ENCODE measurements at places on chromosomes 1 and 21.

- no peak for DNase-seq
Observed at GRCh38 chr1:66251546-66251945, 282.4 kb upstream of the SGIP1 start.

DNA sequence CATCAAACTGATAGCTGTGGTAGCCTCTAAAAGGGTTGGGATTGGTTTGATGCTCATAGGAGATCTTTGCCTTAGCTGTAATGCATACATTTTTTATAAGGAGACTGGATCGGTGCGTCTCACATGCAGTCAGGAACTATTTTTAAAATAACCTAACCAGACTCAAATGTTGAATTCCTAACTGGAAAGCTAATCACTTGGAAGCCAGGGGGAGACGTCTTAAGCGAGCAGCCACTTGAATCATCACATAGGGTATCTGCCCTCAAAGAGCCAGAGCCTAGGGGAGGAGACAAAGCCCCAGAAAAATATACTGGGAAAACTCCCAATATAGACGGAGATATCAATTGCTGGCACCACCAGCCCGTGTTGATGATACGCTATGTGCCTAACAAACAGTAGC, 61.7 kb upstream of the PUM1 start:
- no peak for DNase-seq

GRCh38 chr1:226181996-226182714, 4.4 kb downstream of the ACBD3 start:
- no peak for DNase-seq

DNA sequence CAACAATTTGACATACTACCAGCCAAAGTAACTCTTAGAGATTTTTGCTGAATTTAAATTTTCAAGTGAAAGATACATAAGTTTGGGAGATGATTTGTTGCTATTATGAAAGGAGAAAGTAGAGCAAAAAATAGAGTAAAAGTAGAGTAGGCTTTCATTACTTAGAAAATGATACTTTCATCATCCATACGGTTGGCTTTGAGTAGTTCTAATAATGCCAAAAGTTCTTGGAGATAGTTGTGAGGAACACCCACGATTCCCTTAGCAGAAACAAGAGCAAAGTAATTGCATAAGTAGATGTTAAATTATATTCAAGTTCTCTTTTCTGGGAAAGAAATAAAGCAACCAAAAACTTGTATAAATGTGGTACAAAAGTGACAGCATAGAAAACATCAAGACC, 95.0 kb upstream of the VAV3 start:
- DNase-seq: no peak

DNA sequence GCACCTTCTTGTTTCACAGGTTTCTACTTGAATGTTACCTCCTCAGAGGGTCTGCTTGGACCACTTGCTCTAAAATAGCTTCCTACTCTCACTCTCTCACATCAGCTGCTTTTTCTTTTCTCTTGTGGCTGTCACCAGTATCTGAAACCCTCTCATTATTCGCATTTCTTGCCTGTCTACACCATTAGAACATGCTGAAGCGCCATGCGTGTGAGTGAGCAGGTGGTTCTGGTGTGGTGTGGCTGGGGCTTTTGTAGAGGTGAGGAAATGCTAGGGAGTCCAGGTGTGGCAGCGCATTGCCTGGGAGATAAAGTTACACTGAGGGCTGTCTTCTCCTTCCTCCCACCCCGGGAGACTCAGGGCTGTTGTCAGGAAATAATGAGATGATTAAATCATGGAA, 4.1 kb downstream of the ZNF362 start:
- DNase-seq: no peak

GRCh38 chr1:48741380-48741779, 35.3 kb downstream of the BEND5 start:
- DNase-seq: no peak

DNA sequence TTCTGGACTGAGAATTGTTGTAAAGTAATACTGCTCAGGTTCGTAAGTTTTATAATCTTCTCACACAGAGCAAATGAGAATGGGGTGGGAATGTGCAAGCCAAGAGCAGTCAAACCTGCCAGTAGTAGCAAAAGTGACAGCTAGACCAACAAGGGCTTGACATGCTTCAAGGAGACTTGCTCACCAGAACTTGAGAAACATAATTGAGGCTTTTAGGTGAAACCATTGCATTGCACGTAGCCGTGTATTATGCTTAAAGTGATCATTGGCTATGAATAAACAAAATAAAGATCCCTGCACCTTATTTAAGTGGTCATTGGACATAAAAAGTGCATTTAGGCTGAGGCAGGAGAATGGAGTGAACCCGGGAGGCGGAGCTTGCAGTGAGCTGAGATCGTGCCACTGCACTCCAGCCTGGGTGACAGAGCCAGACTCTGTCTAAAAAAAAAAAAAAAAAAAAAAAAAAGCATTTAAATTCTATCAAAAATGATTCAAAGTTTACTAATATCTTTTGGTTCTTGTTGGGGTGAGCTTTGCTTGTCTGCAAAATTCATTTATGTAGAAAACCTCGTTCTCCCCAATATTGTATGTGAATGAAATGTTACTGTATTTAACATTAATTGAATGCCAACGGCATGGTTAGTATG, 11.8 kb upstream of the CCT8 start:
- DNase-seq: no peak

- no peak for DNase-seq
Observed at GRCh38 chr1:93678491-93678890, 3.1 kb downstream of the BCAR3 start.

DNA sequence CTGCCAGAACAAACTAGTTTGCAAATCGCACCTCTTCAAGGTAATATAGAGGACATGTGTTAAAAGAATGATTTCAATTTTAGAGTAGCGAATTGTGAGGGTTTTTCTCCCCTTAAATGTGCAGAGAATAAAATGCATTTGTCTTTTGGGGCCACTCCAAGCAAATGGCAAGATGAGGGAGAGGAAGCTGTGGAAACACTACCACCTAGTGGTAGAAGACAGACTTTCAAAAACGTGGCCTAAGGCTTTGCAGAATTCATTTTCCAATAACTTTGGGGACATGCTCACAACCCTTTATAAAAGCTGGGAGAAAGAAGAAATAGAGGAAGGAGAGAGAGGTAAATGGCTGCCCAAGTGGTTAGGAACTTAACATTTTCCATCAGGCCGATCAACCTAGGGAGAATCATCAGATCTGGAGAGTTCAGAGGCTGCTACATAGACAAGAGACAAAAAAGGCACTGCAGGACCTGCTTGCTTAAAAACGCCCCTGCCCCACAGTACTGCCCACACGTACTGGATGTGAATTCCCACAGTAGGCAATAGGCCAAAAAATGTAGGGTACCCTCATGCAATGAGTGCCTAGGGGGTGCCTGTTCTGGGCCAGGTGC, 15.7 kb upstream of the RCAN1 start:
- DNase-seq: no peak

DNA sequence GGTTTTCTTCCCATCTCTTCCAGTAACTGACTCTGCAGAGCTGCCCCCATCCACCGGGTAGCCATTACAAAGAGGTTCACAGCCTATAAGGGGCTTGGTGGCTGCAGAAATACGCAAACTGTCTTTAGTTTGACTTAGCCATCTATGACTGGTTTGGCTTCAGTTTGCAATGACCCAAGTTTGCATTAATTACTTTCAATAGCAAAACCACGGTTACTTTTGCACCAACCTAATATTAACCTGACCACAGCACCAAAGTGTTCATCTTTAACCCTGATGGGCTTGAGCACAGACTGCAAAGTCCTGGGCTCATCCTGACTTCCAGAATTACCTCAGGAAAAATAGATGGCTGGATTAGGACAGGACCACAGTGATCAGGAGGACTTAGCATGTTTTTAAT, 2.2 kb upstream of the HAO2 start:
- DNase-seq: no peak

DNA sequence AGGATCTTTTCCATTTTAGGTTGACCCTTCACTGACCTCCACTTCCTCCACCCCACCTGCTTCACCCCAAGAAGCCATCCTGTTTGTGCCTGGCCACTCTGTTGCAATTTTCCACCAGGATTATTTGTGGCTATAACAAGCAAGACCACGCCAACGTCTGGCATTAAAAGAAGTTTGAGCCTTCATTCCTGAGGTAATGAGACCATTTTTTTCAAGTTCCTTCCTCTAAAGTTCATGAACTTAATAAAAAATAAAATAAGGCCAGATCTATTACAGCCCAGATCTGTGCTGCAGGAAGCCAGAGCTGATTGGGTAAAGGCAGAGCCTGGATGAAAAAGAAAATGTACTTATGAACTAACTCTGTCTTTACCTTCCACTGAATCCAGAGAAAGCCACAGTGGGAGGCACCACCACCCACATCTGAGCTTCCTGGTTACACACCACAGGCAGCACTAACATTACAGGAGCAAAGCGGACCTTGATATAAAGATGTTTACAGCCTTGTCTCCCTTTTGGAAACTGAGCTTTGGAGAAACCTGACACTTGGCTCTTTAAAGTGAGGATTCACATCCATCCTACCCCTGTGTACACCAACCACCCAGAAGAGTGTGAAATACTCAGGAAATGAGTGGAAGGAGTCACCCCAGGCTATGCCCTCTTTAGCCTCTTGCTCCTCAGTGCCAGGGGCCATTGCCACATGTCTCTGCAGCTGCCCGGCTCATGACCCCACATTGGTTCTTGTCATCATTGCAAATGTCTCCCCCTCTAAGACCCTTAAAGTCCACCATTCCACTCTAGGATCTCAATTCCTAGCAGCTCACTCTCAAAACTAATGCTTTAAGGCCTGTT, 293.6 kb downstream of the PLPP3 start:
- no peak for DNase-seq

- no peak for DNase-seq
Observed at GRCh38 chr1:93672477-93673162, 9.0 kb downstream of the BCAR3 start.
